GM12891 (cell line): ENCODE measurements at places on chromosomes 2 and 18.
A peak's percentile ranks its signal among the peaks of the same experiment; 100 is the strongest.

DNA sequence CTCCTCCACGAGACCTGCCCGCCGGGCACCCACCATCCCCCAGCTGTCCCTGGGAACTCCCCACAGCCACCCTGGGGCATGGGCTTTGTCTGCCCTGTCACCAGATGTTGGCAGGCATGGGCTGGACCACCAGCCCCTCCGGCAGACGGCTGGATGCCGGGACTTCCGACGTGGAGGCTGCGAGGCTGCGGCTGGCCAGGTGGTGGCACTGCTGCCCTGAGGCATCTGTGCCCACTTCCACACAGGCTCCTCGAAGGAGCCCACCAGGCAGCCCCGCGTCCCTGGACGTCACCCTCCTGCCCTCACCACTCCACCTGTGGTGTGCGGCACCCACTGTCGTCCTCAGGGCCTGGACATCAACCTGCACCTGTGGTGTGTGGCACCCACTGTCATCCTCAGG is 319.9 kb upstream of the SALL3 start:
- DNase-seq = peak; percentile 38

GRCh38 chr2:210503001-210503623 is 26.6 kb upstream of the LANCL1 start:
- DNase-seq = no peak

DNA sequence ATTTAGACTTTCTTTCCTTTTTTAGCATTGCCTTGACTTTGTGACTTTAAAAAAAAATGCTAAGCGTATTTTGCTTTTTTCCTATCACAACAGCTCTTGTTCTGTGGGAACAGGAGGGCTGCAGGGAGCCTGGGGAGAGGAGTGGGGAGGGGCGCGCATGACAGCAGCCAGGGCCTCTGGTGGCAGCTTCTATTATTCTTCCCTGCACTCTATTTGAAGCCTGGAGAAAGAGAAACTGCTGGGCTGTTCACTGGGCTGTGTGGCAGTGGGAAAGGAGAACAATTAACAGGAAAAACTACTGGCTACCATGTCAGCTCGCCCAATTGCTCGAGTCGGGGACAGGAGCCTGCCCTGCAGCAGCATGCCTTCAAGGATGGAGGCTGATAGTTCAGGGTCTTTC is 119.0 kb upstream of the ZBTB14 start:
- DNase-seq = no peak

GRCh38 chr2:28444956-28445355 is 50.9 kb upstream of the PLB1 start:
- no peak for DNase-seq

- DNase-seq = no peak
These were observed 52.2 kb downstream of the EIF2AK3 start for GRCh38 chr2:88575051-88575450.

- DNase-seq = no peak
These were observed 72.5 kb upstream of the LRRTM1 start for GRCh38 chr2:80377071-80377470.

DNA sequence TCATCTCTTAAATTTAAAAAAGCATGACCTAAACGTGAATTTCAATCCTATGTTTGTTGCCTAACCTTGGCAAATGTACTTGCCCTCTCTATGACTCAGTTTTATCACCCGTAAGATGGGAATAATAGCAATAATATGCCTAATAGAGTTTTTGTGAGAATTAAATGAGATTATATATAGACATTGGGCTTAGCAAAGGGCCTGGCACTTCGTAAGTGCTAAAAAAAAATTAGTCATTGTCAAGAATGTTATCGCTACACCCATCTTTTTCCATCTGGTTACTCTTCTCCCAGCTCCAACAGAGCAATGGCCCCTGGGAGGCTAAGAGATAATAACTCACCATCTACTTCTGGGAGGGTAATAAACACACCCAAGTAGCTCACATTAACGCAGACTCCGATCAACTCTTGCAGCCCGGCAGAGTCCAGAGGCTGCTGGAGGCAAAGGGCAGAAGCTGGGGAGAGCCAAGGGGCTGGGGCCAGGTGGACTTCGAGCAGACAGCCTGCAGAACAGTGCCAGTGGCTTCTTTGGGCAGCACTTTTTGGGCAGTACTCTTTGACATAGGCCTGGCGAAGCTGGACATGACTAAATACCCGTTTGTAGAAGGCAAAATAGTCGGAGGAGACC is 63.9 kb upstream of the STPG4 start:
- DNase-seq = no peak

- DNase-seq = no peak
These were observed 82.3 kb downstream of the STPG4 start for GRCh38 chr2:47072728-47073191.

DNA sequence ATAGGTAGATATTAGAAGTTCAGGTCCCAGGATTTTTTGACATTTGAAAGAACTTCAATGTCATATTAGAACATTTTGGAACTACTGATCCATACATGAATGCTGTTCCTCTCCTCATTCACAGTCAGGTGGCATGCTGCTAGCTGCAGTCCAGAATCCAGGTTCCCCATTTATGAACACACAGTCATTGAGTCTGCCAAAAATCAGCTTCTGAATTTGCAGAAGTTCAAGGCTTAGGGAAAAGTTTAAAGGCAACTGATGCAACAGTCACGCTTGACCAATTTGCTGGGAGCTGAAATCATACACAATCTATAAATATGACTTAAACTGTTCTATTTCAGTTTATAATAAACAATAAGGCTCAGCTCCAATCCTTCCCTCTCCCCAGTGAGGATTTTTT is 17.3 kb upstream of the TTR start:
- no peak for DNase-seq

GRCh38 chr2:24725956-24726355 is 67.2 kb downstream of the PTRHD1 start:
- DNase-seq = no peak

GRCh38 chr2:172103471-172104272 is 972 bp upstream of the DLX2 start:
- peak; percentile 63 for DNase-seq

GRCh38 chr2:197191940-197192322 is 118.6 kb downstream of the ANKRD44 start:
- DNase-seq = no peak

DNA sequence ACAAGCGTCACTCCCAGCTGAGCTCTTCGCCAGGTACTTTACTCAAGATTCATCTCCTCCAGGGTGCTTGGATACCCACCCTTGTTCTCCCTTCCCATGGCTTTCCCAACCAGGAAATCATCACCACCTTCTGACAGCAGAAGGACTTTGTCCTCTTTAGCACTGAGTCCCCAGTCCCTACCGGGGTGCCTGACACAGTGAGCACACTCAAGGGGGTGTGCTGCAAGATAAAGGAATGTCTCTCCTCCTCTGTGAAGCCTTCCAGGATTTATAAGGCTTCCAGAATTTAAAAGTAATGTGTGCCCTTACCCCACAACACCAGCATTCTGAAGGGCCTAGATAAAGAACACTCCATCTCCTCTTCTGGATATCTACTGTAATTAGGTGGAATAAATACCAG is 39.6 kb downstream of the ACVR1 start:
- no peak for DNase-seq

DNA sequence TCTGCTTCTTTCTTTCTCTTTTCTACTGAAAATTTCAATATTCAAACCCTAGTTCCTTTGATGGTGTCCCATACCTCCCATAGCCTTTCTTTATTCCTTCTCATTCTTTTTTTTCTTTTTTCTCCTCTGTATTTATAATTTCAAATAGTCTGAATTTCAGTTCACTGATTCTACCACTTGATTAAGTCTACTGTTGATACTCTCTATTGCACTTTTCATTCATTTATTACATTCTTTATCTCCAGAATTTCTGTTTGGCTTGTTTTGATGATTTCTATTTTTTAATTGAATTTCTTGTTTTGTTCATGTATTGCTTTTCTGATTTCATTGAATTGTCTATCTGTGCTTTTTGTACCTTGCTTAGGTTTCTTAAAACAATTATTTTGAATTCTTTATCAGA is 111.9 kb upstream of the VRK2 start:
- DNase-seq = no peak

DNA sequence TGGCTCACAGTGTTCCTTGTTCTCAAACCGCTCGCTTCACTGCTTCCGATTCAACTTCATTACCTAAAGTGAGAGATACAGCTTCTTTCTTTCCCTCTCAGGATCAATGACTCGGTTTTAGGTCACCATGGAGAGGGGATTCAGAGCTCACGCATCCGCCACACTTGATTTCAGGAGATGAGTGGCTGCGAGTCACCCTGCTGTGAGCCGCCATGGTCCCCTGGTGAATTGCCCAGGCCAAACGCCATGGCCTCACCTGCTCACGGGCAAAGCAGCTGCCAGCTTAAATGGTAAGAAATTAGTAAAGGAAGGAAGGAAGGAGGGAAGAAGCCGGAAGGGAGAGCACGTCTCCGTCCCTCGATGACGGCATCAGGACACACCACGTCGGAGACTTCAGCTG is 60.5 kb downstream of the ADNP2 start:
- DNase-seq = no peak

DNA sequence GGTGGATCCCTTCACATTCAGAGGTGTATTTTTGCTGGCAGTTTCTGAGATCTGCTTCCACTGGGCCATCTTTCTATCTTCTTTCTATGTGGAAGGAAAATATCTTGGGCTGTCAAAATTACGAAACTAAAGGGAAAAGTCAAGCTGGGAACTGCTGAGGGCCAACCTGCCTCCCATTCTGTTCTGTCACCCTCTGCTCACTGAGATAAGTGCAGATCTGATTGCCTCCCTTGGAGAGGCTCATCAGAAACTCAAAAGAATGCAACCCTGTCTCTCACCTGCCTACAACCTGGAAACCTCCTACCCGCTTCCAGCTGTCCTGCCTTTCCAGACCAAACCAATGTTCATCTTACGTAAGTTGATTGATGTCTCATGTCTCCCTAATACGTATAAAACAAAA is 26.5 kb downstream of the RAX start:
- no peak for DNase-seq

GRCh38 chr18:51716277-51716676 is 518.8 kb upstream of the MEX3C start:
- DNase-seq = no peak

GRCh38 chr2:9273486-9274130 is 67.0 kb downstream of the ASAP2 start:
- DNase-seq = no peak
